T-helper 2 cell treated with Interferon-gamma antibody and Interleukin-4, amounts not matched to agents 100 ng/mL and 5 ng/mL, for 36 hours (primary cell): ENCODE measurements at places on chromosomes 7 and 10. TPM values are rescaled to one million over a fixed set of nuclear protein-coding genes. Genes with fewer than 3 reads are reported as not detected.

The CFAP58 gene
- total RNA-seq: 0.39 and 0.55 TPM in 2 replicates

The PROSER2 gene
- total RNA-seq: 0.23 and 0.32 TPM in 2 replicates

The MYO3A gene
- total RNA-seq: not detected in 2 replicates

The P4HA1 gene
- 30.0 and 32.6 TPM in 2 replicates for total RNA-seq

The UPK3B gene
- 1.1 and 1.2 TPM in 2 replicates for total RNA-seq

The MMD2 gene
- total RNA-seq: not detected in 2 replicates

The CPVL gene
- total RNA-seq: 0.32 and 0.41 TPM in 2 replicates

The EGFR gene
- total RNA-seq: not detected in 2 replicates

The STEAP1B gene
- total RNA-seq: 0.18 and 0.23 TPM in 2 replicates

The PMPCB gene
- total RNA-seq: 57.6 and 59.4 TPM in 2 replicates

The SPDYE16 gene
- 0.25 and 0.59 TPM in 2 replicates for total RNA-seq

The FAM25G gene
- total RNA-seq: not detected in 2 replicates

The H2BK1 gene
- total RNA-seq: 0.48 and 1.1 TPM in 2 replicates

The TMEM178B gene
- total RNA-seq: 0.43 and 0.80 TPM in 2 replicates

The RHOBTB1 gene
- not detected in 2 replicates for total RNA-seq

The FXYD4 gene
- 0.30 TPM in 1 of 2 replicates, not detected in the other for total RNA-seq

The METTL27 gene
- 2.6 and 2.7 TPM in 2 replicates for total RNA-seq

The LIPF gene
- not detected in 2 replicates for total RNA-seq

The IGF2BP3 gene
- total RNA-seq: 13.3 and 15.0 TPM in 2 replicates

The IKZF1 gene
- 473 and 486 TPM in 2 replicates for total RNA-seq

The ZNF273 gene
- 8.6 and 9.0 TPM in 2 replicates for total RNA-seq

The DCLRE1A gene
- 14.4 and 15.6 TPM in 2 replicates for total RNA-seq

The FFAR4 gene
- not detected in 2 replicates for total RNA-seq

The COL26A1 gene
- total RNA-seq: not detected in 2 replicates

The HKDC1 gene
- total RNA-seq: 1.3 and 2.9 TPM in 2 replicates

The PPP1R3C gene
- total RNA-seq: not detected in 2 replicates

The LIPM gene
- not detected in 2 replicates for total RNA-seq

The URGCP gene
- total RNA-seq: 22.6 and 23.0 TPM in 2 replicates

The CPEB3 gene
- total RNA-seq: 1.7 and 1.8 TPM in 2 replicates

The AGBL3 gene
- total RNA-seq: 1.6 and 2.6 TPM in 2 replicates
